ENCODE measurements at places on chromosomes 1 and 21.

- no peak overlapping the region for H3K27ac ChIP-seq
- no peaks in the 10 kb centered on the region for H3K4me1 ChIP-seq
- no peaks in the 10 kb centered on the region for H3K36me3 ChIP-seq
Measured at GRCh38 chr1:196380316-196380715, 227.9 kb downstream of the KCNT2 start.

- peaks cover 3% of the 10 kb centered on the region for H3K27me3 ChIP-seq
- H3K36me3 ChIP-seq: no peaks in the 10 kb centered on the region
- H3K27ac ChIP-seq: no peak overlapping the region
Measured at GRCh38 chr1:87274851-87275250, 53.8 kb upstream of the LMO4 start.

DNA sequence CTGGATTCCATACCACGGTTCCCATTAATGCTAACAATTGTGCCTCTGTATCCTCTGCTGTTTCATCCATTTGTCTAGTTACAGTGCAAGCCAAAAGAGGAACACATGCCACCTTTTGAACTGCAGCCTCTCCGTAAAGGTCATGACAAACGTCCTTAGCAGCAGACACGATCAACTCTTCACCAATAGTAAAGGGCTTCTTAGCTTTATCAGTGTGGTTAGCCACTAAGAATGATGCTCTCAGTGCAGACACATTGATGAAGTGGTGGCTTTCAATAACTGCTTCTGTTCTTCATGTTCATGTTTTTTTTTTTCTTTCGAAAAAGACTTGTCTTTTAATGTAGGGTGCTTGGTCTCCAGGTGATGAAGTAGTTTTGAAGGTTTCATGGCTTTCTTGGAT is 14.3 kb downstream of the XPR1 start:
- H3K27me3 ChIP-seq: no peaks in the 10 kb centered on the region
- H3K4me3 ChIP-seq: no peak overlapping the region
- no peak overlapping the region for H3K27ac ChIP-seq
- H3K36me3 ChIP-seq: peaks cover 2% of the 10 kb centered on the region
- no peaks in the 10 kb centered on the region for H3K4me1 ChIP-seq

GRCh38 chr1:244226435-244226834 is 175.4 kb downstream of the ZBTB18 start:
- no peaks in the 10 kb centered on the region for H3K4me1 ChIP-seq
- H3K27me3 ChIP-seq: peaks cover 3% of the 10 kb centered on the region
- H3K27ac ChIP-seq: no peak overlapping the region

- no peaks in the 10 kb centered on the region for H3K36me3 ChIP-seq
- no peaks in the 10 kb centered on the region for H3K27me3 ChIP-seq
- no peaks in the 10 kb centered on the region for H3K4me1 ChIP-seq
- no peak overlapping the region for H3K4me3 ChIP-seq
Measured at GRCh38 chr1:17696417-17697301, 58.5 kb upstream of the ACTL8 start.

GRCh38 chr1:24319312-24319863 is at the start of gene GRHL3:
Gene GRHL3 (plus strand): TSS chr1:24319357. CDS start chr1:24319552, 195 bp downstream.
- DNase-seq: no peak
- peaks cover 89% of the 10 kb centered on the region for H3K27me3 ChIP-seq

DNA sequence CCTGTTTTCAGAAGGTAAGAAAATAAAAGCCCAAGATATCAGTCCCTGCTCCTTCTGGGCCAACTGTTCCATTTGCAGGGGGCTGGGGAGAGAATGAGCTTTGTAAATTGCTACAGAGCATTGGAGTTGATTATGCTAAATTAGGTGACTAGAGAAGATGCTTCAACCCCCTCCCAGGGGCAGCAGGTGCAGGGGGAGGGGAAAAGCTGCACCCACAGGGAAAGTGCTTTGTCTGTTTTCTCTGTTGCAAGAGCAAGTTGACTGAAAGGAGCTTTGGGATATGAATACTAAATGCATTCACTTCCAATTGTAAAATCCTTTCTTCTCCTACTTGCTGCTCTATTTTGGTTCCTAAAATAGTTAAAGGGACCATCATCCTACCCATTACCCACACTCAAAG is 16.5 kb upstream of the PIGM start:
- H3K27me3 ChIP-seq: peaks cover 21% of the 10 kb centered on the region
- H3K27ac ChIP-seq: no peak overlapping the region
- no peak overlapping the region for H3K4me3 ChIP-seq
- no peak for DNase-seq
- H3K4me1 ChIP-seq: peaks cover 16% of the 10 kb centered on the region

DNA sequence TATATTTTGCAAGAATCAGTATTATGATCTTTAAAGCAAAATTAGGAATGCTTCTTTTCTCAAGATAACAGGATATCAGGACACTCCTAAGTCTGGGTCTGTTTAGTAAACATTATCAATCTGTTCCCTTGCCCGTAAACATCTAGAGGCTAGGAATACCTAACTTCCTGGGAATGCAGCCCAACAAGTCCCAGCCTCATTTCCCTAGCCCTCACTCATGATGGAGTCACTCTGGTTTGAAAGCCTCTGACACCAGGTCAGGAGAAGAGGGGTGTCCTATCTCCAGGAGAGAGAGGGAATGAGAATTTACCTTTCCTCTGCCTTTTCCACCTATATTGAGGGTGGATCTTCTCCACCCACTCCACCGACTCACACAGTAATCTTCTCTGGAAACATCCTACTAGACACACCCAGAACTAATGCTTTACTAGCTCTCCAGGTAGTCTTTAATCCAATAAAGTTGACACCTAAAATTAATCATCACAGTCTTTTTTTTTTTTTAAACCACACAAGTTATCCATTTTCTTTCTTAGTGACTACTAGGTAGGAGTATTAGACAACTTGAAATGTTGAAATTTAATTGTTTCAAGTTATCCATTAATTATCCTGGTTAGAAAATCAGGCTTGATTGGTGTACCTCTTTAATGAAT is 659.3 kb downstream of the USP25 start:
- H3K27ac ChIP-seq: no peak overlapping the region
- no peak overlapping the region for H3K4me3 ChIP-seq
- H3K4me1 ChIP-seq: no peaks in the 10 kb centered on the region
- H3K36me3 ChIP-seq: no peaks in the 10 kb centered on the region
- DNase-seq: no peak
- no peaks in the 10 kb centered on the region for H3K27me3 ChIP-seq

DNA sequence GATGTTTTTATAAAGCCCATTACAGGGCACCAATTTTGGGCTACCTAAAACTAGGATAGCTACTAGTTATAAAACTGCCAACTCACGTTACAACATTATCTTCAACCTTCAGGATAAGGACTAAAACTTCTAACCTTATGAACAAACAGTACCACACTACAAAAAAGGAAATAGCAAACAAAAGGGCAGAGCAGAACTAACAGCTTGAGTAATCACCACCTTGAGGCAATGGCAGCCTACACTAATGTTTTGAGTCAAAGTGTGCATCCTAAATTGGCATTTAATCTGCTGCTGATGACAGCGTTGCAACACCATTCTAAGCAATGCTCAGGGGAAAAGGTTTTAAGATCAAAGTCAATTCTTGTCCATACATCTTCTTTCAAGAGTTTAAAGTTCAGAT is 27.2 kb downstream of the PTP4A2 start:
- DNase-seq: no peak
- peak overlapping the region; percentile 33 for H3K27ac ChIP-seq
- peak overlapping the region; percentile 1 for H3K4me3 ChIP-seq
- H3K36me3 ChIP-seq: peaks cover 65% of the 10 kb centered on the region
- peaks cover 51% of the 10 kb centered on the region for H3K4me1 ChIP-seq

DNA sequence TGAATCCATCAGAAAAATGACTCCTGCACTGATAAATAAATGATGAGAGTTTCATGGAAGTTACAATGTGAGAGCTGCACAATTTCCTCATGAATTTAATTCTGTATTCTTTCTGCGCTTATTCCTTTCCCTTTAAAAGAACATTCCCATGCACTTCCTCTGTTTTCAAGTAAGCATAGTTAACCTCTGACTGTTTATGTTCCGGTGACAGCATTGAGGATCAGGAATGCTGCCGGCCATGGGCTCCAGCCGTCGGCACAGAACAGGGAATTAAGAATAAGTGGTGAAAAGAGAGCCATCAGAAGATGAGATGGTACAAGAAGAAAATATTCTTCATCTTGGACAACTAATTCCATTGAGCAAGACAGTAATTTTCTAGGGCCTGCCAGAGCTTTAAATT is 65.3 kb downstream of the SUSD4 start:
- H3K4me1 ChIP-seq: no peaks in the 10 kb centered on the region
- H3K27ac ChIP-seq: no peak overlapping the region
- no peak for DNase-seq
- H3K27me3 ChIP-seq: no peaks in the 10 kb centered on the region
- no peaks in the 10 kb centered on the region for H3K36me3 ChIP-seq
- no peak overlapping the region for H3K4me3 ChIP-seq

- no peaks in the 10 kb centered on the region for H3K27me3 ChIP-seq
- no peak overlapping the region for H3K4me3 ChIP-seq
- DNase-seq: no peak
- no peak overlapping the region for H3K27ac ChIP-seq
- H3K36me3 ChIP-seq: peaks cover 6% of the 10 kb centered on the region
- peaks cover 29% of the 10 kb centered on the region for H3K4me1 ChIP-seq
Measured at GRCh38 chr1:28441674-28442073, 64.2 kb upstream of the RCC1 start.

DNA sequence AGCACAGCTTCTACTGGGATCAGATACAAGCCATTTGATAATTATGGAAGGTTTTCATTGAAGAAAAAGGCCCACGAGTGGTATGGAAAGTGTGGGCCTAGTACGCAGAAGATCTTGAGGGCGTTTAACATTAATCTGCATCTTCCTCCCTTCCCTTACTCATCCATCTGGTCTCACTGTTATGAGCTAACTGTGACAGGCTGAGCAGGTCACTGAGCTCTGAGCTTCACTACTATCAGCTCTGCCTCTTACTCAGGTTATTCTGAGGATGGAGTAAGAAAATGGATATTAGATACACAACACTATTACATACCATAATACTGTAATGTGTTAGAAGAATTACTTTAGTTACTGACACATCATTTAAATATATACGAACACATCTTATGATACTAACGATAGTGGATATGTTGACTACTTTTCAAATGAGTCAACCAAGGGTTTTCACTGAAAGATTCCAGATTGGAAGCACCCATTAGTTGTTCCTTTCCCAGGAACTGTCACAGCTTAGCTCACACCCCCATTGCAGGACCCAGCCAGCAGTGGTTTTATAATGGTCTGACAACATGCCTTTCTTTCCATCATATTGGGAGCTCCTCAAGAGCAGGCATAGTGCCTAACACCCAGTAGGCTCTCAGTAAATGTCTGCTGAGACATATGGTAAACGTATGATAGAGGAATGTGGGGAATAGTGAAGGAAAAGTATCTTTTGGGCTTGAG is 97.8 kb upstream of the C8B start:
- H3K27me3 ChIP-seq: peaks cover 2% of the 10 kb centered on the region
- no peak for DNase-seq
- no peaks in the 10 kb centered on the region for H3K4me1 ChIP-seq
- no peaks in the 10 kb centered on the region for H3K36me3 ChIP-seq
- H3K27ac ChIP-seq: no peak overlapping the region

DNA sequence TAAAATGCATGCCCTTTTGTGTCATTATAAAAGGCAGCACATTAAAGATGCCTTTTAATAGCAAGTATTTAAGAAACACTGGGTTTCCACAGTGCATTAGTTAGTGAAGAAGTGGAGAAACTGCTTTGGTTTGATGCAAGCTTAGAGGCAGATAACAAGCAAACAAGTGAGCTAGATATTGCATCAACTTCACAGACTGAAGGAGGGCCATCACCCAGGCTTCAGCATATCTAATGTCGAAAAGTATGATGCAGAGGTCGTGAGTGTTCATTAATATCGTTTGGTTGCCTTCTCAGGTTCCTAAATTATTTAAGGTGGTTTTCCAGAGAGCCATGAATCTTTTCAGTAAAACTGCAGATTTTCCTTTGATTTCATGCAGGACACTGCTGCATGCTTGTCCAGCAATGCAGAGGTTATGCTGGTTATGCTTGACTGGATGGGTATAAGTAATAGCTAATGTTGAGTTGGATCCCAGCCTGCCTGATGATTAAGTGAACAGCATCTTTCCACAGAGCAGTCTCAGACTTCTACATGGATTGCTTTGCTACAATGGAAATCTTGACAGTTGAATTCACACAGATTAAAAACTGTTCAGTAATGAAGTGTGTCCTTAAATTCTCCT is 69.7 kb upstream of the IPO9 start:
- no peak overlapping the region for H3K27ac ChIP-seq
- H3K4me1 ChIP-seq: peaks cover 5% of the 10 kb centered on the region
- no peak overlapping the region for H3K4me3 ChIP-seq
- H3K36me3 ChIP-seq: no peaks in the 10 kb centered on the region
- peaks cover 5% of the 10 kb centered on the region for H3K27me3 ChIP-seq
- no peak for DNase-seq

DNA sequence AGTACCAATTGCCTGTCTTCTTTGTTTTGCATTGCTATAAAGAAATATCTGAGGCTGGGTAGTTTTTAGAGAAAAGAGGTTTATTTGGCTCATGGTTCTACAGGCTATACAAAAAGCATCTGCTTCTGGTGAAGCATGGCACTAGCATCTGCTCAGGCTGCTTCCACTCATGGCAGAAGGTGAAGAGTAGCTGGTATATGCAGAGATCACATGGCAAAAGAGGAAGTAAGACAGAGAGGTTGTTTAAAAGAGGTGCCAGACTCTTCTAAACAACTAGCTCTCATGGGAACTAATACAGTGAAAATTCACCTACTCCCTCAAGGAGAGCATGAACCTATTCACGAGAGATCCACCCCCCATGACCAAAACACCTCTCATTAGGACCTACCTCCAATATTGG is 56.7 kb upstream of the GUCA2B start:
- no peaks in the 10 kb centered on the region for H3K36me3 ChIP-seq
- no peak overlapping the region for H3K4me3 ChIP-seq
- no peak for DNase-seq
- no peaks in the 10 kb centered on the region for H3K4me1 ChIP-seq

DNA sequence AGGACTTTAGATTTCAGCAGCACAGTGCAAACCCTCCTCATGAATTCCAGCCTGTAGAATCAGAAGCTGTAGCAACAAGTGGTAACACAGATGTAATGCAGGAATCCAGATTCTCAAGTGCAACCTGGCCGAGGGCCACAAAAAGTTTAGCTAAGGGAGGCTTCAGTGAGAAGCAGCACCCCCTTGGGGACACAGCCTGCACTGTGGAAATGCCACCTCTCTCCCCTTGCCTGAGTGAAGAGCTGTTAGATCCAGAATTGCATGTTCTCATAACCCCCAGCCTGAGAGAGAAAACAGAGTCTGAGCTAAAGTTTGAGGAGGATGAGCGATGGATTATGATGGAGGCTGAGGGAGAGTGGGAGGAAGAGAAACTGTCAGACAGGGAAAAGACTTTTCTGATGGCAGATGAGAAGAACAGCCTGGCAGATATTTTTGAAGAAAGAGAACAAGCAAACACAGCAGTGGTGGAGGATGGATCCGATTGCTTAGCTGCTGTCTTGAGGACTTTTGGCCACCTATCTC is 80.5 kb upstream of the BMP8A start:
- no peak for DNase-seq
- no peaks in the 10 kb centered on the region for H3K27me3 ChIP-seq
- peaks cover 44% of the 10 kb centered on the region for H3K4me1 ChIP-seq
- H3K27ac ChIP-seq: peak overlapping the region; percentile 4

GRCh38 chr21:19321688-19322087 is 918.1 kb upstream of the TMPRSS15 start:
- no peak overlapping the region for H3K4me3 ChIP-seq
- DNase-seq: no peak
- H3K36me3 ChIP-seq: no peaks in the 10 kb centered on the region

GRCh38 chr1:199945591-199945990 is 81.9 kb upstream of the NR5A2 start:
- H3K36me3 ChIP-seq: no peaks in the 10 kb centered on the region
- no peak for DNase-seq
- H3K27ac ChIP-seq: no peak overlapping the region
- peaks cover 16% of the 10 kb centered on the region for H3K4me1 ChIP-seq

Measured in activated T-helper 1 cell treated with anti-CD3 and anti-CD28 coated beads, Interleukin-12 subunit alpha, Interleukin-12 subunit beta, Interleukin-2, Interleukin-4 antibody, amounts not matched to agents 30 ng/mL and 10 ng/mL and 1 ng/mL, durations not matched to agents 14 hours and 24 hours and 36 hours (primary cell).